ENCODE measurements at places on chromosomes 2 and 18.
A peak's percentile ranks its signal among the peaks of the same experiment; 100 is the strongest.

- peak; percentile 77 for DNase-seq
Measured at GRCh38 chr2:39059366-39059952, 61.4 kb downstream of the SOS1 start.

- DNase-seq, result no peak
Measured at GRCh38 chr18:65822826-65823225, 72.0 kb downstream of the CDH7 start.

DNA sequence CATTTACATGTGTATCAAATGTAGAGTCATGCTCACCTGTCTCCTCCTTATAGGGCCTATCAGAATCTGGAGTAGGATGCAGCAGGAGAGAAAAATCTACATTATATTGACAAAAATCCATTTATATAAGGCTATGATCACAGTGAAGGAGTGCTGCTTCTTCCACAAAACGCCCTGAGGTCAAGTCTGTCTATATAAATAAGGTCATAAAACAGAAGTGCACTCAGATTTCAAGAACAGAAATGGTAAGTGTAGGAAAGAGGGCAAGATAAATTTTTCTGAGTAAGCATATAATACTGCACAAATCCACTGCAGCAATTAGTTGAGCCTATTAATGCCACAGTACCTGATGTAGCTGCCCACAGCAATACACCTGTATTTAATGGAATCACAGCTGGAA lies 51.8 kb downstream of the COL5A2 start:
- no peak for DNase-seq

DNA sequence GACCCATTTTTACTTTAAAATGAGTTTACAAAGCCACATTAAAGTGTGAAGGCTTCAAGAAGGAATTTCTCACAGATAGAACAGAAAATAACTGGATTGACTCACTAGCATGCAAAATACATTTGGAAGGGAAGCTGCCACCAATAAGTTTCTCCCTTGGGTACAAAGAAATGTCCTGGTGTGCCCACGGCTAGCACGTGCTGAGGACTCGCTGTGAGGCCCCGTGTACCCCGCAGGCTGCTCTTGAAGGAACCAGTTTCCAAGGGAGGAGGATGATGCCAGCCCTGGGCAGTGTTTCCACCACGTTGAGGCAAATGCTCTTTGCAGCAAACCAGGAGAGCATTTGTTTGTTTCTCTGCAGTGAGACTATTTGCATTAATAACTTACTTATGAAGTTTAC lies 207.3 kb downstream of the SH3RF3 start:
- no peak for DNase-seq

DNA sequence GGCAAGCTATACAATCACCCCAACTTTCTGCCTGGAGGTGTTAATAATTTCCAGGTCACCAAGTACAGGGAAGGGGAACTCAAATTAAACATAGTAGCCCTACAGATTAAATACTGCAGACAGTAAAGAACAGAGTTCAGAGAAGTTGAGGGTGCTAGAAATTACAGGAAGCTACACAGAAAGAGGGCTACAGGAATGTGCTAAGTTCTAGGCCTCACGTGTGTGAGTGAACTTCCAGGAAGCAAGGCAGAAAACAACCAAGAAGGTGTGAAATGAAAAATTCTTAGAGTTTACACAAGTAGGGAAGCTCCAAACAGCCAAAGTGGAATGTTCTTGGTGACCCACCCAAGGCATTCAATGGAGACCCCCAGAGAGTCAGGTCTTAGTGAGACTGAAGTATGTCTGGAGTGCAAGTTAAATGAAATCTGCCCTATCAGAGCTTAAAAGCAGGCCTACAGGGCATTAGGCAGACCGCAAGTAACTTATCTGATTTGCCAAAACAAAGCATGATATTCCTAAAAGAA lies 58.1 kb upstream of the RNU4ATAC start:
- DNase-seq, result no peak

DNA sequence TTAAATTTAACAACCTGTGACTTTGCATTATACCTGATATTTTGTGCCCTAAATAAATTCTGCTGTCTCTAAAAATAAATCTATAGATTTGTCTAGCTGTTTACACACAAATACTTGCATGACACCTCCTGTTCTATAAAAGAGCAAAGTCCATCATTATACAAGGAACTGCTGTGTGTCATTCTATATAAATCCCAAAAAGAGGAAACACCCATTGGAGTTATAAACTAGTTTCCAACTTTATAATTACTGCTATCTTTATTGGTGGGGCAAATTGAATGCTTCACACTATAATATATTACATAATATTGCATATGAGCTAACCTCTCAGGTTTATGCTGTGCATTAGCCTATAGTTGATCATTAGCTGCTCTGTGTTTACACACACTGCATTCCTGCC lies 504.4 kb downstream of the SATB2 start:
- DNase-seq, result no peak

DNA sequence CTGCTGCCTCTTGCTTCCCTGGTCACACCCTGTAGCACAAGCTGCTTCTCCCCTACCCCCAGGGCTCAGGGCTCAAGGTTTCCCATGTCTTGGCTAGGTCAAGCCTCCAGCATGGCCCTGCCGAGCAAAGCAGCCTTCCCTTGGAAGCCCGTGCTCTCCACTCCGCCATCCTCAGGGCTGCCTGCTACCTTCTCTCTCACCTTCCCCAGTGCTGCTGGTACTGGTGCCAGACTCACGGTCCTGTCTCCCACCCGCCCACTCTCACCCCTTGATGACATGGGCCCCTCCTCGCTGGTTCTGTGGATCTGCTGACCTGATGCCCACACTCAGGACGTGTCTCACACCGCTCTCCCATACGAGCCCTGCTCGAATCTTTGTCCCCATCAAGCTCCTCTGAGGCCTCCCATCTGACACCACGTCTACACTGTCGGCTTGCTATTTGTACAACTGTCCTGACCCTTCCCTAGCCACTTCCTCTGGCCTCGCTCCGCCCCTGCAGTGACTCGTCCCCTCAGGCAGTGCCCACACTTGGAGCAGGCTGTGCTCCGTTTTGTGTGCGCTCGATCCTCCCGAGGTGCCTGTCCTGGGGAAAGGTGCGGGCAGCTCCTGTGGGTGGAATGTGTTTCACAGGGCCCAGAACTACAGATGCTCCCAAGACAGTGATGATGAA lies 49.9 kb downstream of the ZAP70 start:
- no peak for DNase-seq

- no peak for DNase-seq
Measured at GRCh38 chr2:60116161-60116875, 437.1 kb downstream of the BCL11A start.

DNA sequence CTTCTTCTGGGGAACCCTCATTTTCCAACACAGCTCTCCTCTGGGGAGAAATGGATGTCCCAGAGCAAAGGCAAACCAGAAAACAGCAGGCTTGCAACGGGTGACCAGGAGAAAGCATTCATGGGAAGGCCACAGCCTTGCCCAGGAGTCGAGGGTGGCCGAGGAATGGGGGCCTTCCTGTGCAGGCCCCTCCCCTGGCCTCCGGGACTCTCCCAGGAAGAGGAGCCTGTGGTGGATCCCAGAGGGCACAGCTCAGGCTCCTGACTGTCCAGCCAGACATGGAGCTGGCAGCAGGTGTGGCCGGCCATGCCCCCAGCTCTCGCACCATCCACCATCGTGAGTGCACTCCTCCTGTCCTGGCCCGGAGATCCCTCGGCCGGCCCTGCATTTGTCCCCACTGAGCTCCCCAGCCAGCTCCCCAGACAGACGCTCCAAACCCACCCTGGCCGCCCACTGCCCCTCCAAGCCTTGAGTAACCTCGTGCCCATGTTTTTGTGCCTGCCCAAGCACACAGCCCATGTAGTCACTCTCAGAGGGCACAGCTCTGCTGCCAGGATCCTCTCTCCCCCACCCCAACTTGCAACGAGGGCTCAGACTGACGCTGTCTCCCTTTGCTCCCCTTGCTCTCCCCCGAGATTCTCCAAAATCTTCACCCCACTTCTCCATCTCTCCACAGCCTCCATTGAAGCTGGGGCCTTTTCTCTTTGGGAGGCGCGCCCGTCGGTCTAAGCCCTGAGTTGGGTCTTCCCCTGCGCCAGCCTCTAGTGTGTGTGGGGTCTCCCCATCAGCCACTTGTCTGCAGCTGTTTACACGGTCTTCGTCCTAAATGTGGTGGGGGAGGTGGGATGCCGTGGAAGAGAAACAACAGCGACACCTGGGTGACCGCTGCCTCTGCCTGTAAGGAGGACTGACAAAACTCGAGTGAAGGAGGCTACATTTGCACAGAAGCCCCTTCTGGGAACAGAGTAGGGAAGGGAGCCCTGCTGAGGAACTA lies 9.8 kb downstream of the PRLH start:
- no peak for DNase-seq

DNA sequence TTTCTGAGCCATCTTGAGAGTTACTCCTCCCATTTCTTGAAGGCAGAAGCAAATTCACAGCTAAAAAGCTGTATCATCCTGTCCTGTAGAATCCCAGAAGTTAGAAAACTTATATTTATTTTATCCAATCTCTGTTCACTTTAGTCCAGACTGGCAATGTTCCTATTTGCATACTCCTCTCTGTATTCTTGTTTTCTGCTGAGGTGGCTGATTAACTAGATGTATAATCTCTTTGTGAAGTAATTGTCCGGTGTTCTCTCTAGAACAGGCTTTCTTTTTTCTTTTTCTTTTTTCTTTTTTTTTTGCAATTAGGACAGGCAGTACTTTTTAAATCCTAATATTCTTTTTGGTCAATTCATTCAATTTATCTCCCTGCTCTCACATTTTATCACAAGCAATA lies 411.0 kb downstream of the KCNJ3 start:
- DNase-seq, result no peak

DNA sequence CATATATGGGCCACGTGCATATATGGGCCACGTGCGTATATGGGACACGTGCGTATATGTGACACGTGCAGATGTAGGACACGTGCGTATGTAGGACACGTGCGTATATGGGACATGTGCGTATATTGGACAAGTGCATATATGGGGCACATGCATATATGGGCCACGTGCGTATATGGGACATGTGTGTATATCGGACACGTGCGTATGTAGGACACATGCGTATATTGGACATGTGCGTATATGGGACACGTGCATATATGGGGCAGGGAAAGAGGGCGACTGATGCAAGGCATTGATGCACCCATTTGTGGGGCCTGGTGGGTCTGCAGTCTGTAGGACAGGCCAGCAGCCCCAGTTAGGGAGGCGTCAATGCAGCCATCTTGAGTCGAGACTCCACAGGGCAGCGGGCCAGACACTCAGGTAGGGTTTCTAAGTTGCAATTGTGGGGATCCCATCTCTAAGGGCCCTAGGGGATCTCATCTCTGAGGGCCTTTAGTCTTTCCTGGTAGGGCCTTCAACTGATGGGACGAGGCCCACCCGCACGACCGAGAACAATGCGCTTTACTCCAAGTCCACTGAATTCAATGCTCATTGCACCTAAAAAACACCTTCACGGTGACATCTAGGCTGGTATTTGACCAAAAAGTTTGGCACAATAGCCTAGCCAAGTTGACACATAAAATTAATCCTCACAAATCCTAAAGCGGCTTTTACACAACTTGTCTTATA lies 92.3 kb upstream of the ZNF516 start:
- no peak for DNase-seq

- DNase-seq, result no peak
Measured at GRCh38 chr2:54529935-54530334, 73.8 kb downstream of the SPTBN1 start.

GRCh38 chr18:70263336-70263735 lies 25.5 kb upstream of the SOCS6 start:
- DNase-seq, result no peak

DNA sequence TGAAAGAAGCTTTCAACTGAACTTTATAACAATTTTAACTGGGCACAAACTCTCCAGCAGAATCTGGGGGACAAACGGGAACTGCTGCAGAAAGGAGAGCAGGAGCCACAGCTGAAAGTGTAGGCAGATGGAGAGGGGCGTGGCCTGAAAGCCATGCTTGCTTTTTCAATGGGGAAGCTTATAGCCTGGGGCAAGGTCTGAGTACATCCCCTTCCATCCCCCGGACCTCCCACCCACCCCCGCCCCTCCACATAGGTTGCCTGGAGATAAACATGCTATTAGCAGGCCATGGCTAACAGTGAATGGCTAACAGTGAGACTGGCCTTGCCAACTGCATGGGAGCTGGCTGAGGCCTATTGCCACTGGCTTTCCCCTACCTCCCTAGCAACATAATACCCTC lies 317.9 kb upstream of the TANK start:
- no peak for DNase-seq
